ENCODE measurements at places on chromosomes 5 and 9. TPM values are rescaled to one million over a fixed set of nuclear protein-coding genes. Genes with fewer than 3 reads are reported as not detected.

The C1QTNF2 gene
- total RNA-seq, result 0.22 TPM

The LRRTM2 gene
- total RNA-seq, result under 0.01 TPM

The PCA3 gene
- not detected for total RNA-seq

The CREBRF gene
- total RNA-seq, result 2.8 TPM

The DAB2 gene
- 13.2 TPM for total RNA-seq

The PCDHGA12 gene
- 1.9 TPM for total RNA-seq

The ARL14EPL gene
- not detected for total RNA-seq

The SLC6A3 gene
- not detected for total RNA-seq

The IFNA2 gene
- total RNA-seq, result not detected

Data from epithelial cell of proximal tubule (primary cell).